ENCODE measurements at places on chromosomes 16 and 17.

DNA sequence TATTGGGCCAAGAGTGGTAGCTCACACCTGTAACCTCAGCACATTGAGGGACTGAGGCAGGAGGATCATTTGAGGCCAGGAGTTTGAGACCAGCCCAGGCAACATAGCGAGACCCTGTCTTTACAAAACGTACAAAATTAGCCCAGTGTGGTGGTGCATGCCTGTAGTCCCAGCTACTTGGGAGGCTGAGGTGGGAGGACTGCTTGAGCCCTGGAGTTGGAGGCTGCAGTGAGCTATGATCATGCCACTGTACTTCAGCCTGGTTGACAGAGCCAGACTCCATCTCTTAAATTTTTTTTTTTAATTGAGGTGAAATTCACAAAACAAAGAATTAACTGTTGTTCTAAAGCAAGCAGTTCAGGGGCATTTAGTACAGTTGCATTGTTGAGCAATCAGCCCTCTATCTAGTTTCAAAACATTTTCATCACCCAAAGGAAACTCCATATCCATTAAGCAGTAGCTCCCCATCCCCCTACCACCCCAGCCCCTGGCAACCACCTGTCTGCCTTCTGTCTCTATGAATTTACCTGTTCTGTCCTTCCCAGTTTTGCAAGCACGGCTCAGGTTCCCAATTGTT is 15.6 kb downstream of the SNX29 start:
- DNase-seq: no peak

DNA sequence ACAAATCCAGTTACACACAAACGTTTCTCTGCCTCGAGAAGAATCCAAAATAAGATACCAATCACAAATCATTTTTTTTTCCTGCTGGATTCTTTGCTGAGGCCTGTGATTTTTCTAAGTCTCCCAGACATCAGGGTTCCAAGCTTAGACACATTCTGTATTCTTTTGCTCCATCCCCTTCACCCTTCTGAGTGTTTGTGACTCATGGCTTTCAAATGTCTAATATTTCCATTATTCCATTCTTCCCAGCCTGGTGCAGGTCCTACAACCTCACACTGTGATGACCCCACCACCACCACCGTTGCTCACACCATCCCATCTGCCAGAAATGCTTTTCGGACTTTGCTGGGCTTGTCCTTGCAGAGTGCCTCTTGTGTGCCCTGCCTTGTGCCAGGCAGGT is 480.1 kb downstream of the SOX9 start:
- no peak for DNase-seq

DNA sequence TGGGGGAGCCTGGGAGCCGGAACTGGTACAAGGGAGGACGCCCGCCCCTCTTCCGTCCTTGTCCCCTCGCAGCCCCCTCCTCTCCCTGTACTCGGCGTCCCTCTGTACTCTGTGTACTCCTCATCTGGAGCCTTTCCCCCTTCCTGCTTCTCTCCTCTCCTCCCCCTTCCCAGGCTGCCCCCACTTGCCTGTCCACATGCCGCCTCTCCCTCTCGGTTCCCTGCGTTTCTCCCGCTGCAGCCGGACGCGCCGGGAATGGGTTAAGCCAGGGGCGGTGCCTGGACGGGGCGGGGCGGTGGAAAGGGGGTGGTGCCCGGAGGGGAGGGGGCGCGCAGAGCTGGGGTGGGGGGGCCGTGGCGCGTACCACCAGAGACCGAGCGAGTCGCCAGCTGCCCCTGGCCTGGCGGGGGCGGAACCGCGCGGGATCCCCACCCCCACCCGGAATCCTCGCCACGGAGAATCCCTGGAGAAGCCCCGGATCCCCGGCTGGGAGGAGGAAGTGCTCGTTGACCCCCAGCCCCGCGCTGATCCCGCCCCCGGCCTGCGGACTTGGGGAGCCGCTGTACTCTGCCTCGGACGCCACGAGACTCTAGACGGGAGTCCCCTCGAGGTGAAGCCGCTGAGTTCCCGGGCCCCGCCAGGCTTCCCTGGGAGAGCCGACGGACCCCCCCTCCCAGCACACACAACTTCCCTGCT is 22.6 kb downstream of the GJD3 start:
- peak; percentile 49 for DNase-seq

DNA sequence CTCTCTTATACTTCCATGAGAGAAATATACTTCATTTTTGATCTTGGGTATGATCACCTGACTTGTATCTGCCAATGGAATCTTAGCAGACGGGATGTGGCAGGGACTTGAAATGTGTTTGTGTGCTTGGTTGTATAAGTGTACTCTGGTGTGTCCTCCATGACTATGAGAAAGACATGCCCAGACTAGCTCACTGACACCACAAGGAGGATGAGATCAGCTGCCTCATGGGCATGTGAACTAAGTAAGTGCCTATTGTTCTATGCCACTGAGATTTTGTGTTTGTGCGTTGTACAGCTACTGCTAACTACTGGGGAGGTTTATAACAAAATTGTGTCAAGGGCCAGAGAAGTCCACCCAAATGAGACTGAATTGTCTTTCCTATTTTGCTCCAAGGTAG is 402.2 kb upstream of the SALL1 start:
- DNase-seq: no peak

DNA sequence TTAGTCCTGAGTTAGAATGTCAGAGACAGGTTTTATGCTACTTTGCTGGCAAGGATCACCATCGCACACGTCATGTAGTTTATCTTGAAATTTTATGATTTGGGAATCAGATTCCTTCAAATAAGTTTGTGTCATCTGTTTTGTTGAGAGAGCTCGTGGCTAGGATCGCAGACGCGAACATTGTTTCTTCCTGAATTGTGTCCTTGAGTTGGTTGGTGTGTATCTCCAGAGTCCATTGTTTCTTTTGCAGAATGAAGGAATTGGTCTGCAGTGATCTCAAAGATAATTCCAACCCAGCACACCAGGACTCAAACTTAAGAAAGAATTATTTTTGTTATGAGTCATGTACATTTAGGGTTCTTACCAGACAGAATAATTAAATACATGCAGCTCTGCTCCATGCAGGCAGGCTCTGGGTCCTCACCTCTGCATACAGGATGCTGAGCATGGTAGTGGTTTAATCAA is 51.6 kb downstream of the PRKCA start:
- no peak for DNase-seq

GRCh38 chr17:75909812-75910274 is 5.2 kb upstream of the MRPL38 start:
- no peak for DNase-seq

- DNase-seq: peak; percentile 33
Observed at GRCh38 chr17:491086-492021, 138.7 kb upstream of the RPH3AL start.

DNA sequence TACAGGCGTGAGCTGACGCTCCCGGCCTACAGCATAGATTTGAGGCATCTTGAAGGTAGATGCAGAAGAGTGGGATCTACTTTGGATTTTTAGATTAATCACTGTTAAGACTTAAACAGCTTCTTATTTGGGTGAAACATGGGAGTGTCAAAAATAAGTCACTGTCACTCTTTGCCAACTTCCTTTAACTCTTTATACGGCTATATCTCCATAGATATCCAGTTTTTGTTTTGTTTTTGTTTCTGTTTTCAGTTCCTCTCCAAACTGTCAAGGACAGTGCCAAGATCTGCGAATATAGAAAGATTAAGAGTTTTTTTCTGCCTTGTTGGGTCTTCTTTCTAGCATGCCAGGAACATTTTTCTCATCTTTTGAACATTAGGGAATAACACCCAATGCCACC is 706.1 kb downstream of the WWOX start:
- no peak for DNase-seq

- no peak for DNase-seq
Observed at GRCh38 chr16:5944971-5945370, 847.4 kb upstream of the EEF2KMT start.
